ENCODE measurements at places on chromosomes 16 and 17.

GRCh38 chr16:26993511-26993910 is 73.2 kb upstream of the C16orf82 start:
- DNase-seq, result no peak

GRCh38 chr17:76820561-76820960 is 47.6 kb upstream of the MGAT5B start:
- DNase-seq, result no peak

GRCh38 chr17:2405247-2405926 is 4.5 kb upstream of the MNT start:
- DNase-seq, result peak; percentile 23

DNA sequence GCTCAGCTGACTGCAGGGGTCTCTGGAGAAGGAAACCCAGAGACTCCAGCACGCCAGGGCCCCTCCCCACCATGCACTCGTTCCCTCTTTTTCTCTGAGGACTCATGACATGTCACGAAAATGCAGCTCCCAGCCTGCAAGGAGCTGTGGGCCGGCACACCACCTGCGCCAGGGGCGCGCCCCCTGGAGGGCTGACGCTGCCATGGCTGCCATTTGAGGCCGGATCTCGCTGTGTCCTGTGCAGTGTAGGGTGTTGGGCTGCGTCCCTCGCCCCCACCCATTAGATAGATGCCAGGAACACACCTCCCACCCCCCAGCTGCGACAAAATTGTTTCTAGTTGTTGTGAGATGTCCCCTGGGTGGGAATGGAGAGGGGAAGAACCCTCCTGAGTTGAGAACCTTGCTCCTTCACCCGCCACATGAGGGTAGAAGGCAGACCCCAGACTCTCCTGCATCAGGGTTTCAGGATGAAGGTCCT is 8.2 kb downstream of the SYNGR2 start:
- DNase-seq, result no peak

- no peak for DNase-seq
Observed at GRCh38 chr17:3613124-3613523, 3.9 kb upstream of the TRPV1 start.

DNA sequence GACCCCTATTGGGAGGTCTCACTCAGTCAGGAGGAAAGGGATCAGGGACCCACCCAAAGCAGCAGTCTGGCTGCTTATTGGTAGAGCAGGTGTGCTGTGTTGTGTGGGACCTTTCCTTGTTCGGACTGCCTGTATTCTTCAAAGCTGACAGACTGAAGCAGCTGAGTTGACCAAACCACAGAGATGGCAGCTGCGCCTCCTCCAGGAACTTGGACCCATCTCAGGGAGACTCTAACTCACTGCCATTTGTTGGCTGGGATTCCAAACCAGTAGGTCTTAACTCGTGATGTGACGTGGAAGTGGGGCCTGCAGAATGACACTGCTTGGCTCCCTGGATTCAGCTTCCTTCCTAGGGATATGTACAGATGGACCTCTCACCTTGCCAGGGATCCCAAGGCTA is 9.6 kb upstream of the UQCRC2 start:
- no peak for DNase-seq

DNA sequence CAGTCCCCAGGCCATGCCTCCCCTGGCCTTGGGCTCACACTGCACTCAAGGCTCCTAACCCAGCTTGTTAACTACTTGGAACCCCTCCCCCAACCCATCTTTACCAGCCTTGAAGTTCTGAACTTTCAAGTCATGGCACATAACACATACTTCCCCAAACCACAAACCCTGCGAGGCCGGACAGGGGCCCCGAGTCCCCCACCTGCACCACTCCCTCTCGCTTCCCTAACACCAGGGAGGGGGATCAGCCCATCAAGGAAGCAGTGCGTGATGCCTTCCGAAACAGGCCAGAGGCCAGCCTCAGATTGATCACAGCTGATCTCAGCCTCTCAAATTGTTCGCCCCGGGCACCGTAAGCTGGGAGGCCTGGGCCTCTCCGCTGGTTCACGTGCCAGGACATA is 3.0 kb upstream of the NLRC3 start:
- no peak for DNase-seq

DNA sequence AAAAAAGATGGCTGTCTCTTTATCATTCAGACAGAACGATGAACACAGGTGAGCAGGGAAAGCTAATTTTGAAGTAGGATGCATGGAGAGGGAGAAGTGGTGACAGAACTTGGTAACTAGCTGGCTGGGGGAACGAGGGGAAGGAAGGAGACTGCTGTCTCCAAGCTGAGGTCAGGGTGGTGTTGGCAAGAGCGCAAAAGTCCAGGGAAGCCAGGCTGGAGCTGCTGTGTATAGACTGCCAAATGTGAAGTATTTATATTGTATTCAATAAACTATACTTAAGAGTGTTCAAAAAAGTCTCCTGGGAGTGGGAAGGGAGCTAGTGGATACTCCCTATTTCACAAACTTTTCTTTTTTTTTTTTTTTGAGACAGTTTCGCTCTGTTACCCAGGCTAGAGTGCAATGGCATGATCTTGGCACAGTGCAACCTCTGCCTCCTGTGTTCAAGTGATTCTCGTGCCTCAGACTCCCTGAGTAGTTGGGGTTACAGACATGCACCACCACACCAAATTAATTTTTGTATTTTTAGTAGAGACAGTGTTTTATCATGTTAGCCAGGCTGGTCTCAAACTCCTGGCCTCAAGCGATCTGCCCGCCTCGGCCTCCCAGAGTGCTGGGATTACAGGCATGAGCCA is 8.2 kb downstream of the TMEM106A start:
- no peak for DNase-seq

DNA sequence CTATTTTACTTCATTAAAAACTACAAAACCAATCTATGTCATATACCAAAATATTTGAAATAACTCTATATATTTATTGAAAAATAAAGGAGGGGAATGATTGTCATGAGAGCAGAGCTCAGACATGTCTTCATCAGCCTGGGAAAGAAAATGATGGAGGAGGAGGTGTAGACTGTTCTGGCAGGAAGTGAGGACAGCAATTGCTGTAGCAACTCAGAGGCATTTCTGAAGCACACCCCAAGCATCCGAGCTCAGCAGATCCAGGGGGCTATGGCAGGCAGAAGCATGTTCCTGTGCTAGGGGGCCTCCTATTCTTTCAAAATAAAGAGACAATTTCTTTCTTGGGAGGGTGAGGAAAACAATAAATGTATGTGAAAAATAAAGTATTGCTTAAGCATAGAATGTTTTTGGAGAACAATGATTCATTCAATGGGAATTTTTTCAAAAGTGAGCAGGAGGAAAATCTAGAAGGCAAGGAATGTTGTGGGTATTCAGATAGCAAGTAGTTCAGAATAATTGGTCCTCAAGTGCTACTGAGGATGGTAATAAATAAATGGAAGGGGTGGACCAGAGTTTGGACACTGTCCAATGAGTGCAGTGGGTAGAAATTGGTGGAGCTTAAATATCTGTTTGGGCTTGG is 383.4 kb downstream of the CDH11 start:
- no peak for DNase-seq

DNA sequence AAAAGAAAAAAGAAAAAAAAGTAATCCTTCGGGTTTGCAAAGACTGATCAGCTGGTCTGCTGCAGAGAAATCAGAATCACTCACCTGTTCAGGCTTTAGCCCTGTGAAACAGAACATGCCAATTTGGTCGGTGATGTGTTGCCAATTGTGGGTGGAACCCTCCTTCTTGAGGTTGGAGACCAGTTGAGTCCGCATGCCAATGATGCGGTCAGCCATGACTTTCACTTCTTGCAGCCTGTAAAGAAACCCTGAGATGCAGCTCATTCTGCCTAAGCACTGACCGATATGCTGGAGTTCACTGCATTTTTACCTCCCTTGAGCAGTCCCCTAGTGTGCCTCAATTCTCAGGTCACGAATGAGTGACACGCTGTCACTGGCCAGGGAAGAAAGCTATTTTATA is 24.8 kb upstream of the SLC38A7 start:
- DNase-seq, result no peak

Measured in SW 1271 (cell line).